ENCODE measurements at places on chromosomes 12 and 14. TPM values are rescaled to one million over a fixed set of nuclear protein-coding genes. Genes with fewer than 3 reads are reported as not detected.

The GAS2L3 gene
- 24.1 TPM for total RNA-seq

The SLC35E3 gene
- 16.2 TPM for total RNA-seq

The POTEM gene
- not detected for total RNA-seq

The HPD gene
- not detected for total RNA-seq

The AGAP2 gene
- 0.08 TPM for total RNA-seq

The STXBP6 gene
- 18.2 TPM for total RNA-seq

The KLRK1 gene
- total RNA-seq, result not detected

The UNG gene
- 22.0 TPM for total RNA-seq

The RIPK3 gene
- total RNA-seq, result not detected

The PLD4 gene
- total RNA-seq, result 0.11 TPM

The PRICKLE1 gene
- 3.3 TPM for total RNA-seq

The KRT79 gene
- not detected for total RNA-seq

The NEMP1 gene
- total RNA-seq, result 22.1 TPM

The PIK3C2G gene
- total RNA-seq, result not detected

All from HFFc6 (cell line).